Stimulated activated CD8-positive, alpha-beta memory T cell treated with anti-CD3 and anti-CD28 coated beads, Interleukin-4, amount 100 ng/mL, for 1 hour (primary cell): ENCODE measurements at places on chromosomes 12 and 14.

DNA sequence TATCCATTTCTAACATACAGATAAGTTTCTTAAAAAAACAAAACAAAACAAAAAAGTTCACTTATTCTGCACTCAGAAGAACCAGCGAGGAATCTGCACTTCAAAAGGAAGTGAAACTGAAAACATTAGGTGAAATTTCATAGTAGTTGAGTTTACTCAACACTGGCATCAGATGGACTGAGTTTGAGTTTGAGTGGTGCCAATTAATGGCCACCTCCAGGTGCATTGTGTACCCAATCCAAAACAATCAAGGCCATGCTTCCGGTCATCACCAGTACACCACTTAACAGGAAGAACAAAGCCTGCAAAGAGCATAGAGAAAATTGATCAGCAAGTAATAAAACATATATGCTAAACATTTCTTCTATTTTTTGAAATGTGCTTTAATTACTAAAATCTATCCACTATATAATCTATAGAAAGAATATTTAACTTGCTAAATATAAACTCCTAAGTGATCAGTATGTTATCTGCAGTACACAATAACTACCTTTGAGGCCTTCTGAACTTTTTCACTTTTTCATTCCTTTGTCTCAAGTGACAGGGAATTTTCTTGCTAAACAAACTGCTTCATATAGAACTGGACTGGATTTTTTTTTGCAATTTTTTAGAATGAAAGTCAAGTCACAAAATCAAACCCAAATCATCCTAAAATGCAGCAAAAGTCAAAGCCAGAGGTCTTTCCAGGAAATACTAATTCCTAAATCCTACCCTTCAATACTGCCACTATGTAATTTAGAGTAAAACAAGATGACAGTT is 11.5 kb downstream of the SLC38A2 start:
- no peak for DNase-seq

DNA sequence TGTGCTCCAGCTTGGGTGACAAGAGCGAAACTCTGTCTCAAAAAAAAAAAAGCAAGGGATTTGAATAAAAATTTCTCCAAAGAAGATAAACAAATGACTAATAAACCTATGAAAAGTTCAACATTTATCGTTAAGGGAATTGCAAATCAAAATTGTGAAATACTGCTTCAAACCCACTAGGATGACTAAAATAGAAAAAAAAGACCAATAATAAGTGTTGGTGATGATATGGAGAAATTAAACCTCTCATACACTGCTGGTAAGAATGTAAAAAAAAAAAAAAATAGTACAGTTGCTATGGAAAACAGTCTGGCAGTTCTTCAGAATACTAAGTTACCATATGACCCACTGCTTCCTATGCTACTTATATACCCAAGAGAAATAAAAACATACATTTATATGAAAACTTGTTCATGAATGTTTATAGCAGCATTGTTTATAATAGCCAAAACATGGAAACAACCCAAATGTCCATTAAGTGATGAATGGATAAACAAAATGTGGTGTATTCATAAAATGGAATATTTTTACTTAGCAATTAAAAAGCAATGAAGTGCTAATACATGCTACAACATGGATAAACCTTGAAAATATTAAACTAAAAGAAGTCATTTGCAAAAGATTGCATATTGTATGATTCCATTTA is 39.4 kb upstream of the TMPRSS12 start:
- no peak for DNase-seq

GRCh38 chr12:52838609-52839435 is 4.7 kb upstream of the KRT79 start:
- DNase-seq = no peak

- DNase-seq = no peak
Observed at GRCh38 chr14:58701156-58701555, 63.4 kb downstream of the DACT1 start.

GRCh38 chr14:93200553-93200952 is 6.3 kb downstream of the GON7 start:
- DNase-seq = no peak
